Stimulated activated CD8-positive, alpha-beta memory T cell treated with anti-CD3 and anti-CD28 coated beads, Interleukin-2, amount 100 ng/mL, for 48 hours (primary cell): ENCODE measurements at places on chromosomes 3 and 15.

- DNase-seq, result no peak
Observed at GRCh38 chr3:170653801-170654200, 67.9 kb upstream of the SLC7A14 start.

- DNase-seq, result no peak
Observed at GRCh38 chr3:23567917-23568316, 237.8 kb upstream of the UBE2E1 start.

GRCh38 chr3:195068084-195069080, 202.6 kb downstream of the XXYLT1 start:
- no peak for DNase-seq

DNA sequence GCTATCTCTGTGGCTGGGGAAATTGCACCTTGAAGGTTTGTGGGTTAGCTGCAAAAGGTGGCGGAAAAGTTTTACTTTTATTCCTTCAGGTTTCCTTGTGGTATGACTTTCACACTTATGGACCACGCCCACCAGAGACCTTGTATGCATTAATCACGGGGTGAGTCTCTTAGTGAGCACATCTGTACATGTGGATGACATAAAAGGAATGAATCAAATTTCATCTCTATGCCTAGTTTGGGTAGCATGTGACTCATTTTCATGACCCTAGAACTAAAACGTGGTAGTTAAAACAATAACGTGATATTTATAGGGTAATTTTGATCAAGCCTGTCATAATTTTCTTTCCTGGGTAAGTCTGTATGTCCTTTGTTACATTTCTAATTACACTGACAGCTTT, 141.7 kb downstream of the PDCD6IP start:
- no peak for DNase-seq

GRCh38 chr3:31469385-31469784, 63.3 kb upstream of the STT3B start:
- DNase-seq, result no peak

DNA sequence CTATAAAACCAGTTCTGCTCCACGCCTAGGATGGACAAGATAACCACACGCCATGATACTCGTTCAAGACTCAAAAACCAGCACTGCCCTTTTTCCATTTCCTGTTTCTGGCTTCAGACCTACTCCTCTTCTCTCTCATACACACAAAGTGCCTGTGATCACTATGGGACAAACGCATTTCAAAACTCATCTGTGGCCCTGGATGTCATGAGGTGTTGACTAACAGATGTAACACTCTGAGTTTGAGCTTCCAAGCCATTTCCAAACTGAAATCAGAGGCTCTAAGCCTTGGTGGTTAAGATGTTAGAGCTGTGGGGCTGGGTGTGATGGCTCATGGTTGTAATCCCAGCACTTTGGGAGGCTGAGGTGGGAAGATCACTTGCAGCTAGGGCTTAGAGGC, 55.7 kb upstream of the LMOD3 start:
- no peak for DNase-seq

DNA sequence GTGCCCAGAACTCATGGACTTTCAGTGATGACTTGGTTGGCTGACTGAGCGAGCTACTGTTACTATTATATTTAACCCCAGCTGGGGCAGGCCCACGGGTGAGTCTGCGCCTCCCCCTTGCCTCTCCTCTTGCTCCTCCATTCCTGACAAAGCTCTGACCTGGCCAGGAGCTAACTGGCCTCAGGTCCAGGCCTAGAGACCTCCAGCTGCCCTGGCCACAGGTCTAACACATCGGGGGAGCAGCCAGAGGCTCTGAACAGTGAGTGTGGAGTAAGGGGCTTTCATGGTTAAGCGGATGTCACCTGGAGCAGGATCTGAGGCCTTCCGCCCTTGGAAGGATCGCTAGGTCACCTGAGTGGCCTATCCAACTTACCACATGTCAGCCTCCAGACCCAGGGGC, 96.3 kb upstream of the HERC1 start:
- DNase-seq, result no peak

DNA sequence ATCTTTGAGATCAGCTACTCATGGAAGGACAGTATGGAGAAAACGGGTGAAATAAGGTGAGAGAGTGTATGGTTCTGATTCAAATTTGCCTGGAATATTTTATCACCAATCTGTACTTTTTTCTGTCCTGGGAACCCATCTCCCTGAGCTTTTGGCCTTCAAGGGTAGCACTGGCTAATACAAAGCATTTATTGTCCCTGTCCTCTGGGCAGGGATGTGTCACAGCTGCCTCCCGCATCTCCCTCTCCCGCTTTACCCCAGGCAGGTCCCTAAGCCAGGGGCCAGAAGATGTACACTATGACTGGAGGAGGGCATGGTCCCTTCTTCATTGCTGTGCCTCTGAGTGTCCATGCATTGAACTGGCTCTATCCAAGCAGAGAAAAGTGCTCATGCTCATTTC, 201.7 kb upstream of the CHRNA7 start:
- DNase-seq, result no peak

DNA sequence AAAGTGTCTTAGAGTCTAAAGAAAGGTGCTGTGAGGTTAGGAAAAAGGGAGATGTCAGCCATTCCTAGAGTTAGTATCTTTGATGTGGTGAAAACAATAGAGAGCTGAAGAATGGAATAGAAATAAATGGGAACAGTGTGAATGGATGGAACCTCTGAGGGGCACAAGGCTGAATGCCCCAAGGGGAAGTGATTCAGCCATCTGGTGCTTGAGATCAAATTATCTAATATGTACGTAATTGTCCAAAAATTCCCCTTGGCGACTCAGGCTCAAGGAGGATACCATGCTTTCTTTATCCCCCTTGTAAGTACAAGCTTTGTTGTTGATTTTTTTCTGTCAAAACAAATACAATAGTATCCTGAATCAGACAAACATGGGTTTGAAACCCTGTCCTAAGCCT, 361.6 kb downstream of the LSAMP start:
- DNase-seq, result no peak

DNA sequence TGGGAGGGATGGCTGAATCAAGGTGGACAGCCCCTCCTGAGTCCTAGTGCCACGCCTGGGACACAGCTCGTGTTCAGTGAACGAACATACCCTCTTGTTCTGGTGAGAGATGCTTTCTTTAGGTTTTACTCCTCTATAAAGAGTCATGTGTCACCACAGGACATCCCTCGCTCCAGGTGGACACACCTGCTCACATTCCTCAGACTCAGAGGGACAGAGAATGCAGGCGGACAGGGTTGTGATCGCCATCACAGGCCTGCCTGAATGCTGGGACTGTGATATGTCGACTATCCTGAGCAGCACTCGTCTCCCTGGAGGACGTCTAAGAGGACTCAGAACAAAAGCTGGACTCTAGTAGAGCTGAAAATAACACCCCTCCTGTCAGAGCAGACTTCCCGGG, 96.4 kb upstream of the SNRPA1 start:
- no peak for DNase-seq

DNA sequence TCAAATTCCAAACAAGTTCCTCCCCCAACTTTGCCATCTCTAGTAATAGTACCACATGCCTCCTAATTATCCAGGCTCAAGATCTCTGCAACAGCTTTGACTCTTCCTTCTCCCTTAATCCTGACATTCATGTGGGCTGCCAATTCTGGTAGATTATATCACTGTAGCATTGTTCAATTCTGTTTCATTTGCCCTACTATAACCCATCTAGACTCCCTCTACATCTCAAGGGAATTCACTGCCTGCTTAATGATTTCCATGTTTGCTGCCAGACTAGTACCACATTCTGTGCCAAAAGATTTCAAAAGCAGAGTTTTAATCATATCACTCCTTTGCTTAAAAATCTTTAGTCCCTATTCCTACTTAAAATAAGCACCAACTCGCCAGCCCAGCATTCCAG, 34.6 kb upstream of the PPIB start:
- DNase-seq, result no peak

DNA sequence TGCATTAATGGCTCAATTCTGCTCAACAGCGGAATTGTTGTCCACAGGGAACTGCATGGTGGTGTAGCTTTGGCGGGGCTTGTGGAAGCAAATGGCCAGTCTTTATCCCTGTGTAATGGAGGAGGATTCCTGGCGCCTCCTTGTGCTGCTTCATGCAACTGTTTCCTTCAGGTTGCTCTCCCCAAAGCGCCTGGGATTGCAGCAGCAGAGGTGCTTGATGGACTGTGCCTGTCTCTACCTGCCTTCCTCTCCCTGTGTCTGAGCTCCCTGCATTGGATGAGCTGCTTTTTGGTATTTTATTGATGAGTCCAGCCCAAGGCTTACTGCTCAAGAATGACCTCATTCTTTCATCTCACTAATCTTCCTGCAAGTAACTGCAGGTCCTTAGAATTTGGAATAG, 72.9 kb upstream of the NDN start:
- no peak for DNase-seq

- DNase-seq, result no peak
Observed at GRCh38 chr15:78651007-78651406, 10.0 kb upstream of the CHRNB4 start.
